Stimulated activated CD4-positive, alpha-beta T cell treated with anti-CD3 and anti-CD28 coated beads, Interleukin-15, amount 100 ng/mL, for 1 hour (primary cell): ENCODE measurements at places on chromosomes 12 and 14.

DNA sequence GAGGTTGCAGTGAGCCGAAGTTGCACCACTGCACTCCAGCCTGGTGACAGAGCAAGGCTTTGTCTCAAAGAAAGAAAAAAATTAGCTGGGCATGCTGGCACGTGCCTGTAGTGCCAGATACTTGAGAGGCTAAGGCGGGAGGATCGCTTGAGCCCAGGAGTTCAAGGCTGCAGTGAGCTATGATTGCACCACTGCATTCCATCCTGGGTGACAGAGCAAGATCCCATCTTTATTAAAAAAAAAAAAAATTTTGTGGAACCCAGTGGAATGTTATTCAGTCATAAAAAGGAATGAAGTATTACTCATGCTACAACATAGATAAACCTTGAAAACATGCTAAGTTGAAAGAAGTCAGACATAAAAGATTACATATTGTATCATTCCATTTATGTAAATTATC, 8.3 kb upstream of the ERBB3 start:
- DNase-seq, result no peak

DNA sequence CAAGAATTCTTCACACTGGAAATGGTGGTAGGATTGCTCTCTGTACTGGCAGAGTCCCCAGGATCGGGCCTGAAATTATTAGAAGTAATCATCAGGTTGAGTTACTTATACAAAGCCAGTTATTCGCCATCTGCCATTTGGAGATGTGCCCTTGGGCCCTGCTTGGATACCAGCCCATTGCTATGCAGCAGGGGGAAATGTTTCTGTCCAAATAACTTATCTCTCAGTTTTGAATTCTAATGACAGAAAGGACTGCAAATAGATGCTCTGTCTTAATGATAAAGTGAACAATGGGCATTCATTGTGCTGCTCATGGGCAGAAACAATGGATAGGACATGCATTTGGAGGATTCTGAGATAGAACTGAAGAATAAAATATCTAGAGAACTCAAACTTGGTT, 139.1 kb upstream of the PELI2 start:
- no peak for DNase-seq

DNA sequence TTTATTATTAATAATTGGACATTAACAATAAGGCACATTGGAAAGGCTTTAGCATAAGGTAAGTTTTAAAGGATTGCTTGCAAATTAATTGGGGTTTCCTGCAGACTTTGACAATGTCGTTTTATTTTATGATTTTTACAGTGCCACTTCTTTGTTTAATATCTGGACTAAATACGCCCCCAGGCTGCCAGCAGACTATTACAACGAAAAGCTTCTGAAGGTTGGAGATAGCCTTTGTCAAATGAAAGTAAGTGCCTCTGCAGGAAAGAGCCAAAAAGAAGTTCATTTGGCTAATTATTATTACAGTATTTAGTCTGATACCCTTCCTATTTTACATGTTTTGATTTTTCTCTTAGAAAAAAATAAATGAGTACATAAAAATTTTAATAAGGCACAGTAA, 11.3 kb downstream of the CFAP54 start:
- no peak for DNase-seq

DNA sequence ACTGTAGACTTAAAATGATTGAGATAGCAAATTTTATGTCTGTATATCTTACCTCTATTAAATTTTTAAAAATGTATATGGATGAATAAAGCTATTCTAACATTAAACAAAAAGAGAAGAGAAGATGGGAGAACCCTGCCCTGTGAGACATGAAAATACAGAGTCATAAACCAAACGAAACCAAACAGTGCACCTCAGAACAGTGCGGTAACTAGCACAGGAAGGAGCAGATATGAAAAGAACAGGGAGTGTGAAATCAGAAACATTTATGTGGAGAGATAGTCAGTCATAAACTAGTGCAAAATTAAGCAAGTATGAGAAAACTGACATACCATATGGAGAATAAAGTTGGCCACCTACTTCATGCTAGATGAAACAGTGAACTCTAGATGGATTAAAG, 135.1 kb downstream of the ERC1 start:
- no peak for DNase-seq

- DNase-seq, result no peak
These were observed 8.6 kb upstream of the ASB2 start for GRCh38 chr14:93984987-93985410.

DNA sequence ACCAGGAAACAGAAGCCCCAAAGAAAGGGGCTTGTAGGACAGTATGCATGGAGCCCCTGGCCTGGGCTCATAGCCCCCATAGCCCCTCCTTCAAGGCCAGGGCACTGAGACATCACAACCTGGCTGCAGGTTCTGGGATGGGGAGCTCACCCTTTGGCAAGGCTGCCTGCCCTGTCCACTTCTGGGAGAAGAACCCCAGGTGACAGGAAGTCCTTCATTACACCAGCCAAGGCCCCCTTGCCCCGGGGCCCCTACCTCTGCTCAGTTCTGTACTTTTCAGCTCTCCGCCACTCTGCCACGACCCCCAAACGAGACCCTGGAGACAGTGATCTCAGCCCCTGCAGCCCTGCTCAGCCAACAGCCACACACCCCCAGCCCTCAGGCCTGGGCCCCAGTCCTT, 223.2 kb upstream of the RTL1 start:
- no peak for DNase-seq

- no peak for DNase-seq
These were observed 48.7 kb upstream of the ABCC9 start for GRCh38 chr12:21989819-21990412.

DNA sequence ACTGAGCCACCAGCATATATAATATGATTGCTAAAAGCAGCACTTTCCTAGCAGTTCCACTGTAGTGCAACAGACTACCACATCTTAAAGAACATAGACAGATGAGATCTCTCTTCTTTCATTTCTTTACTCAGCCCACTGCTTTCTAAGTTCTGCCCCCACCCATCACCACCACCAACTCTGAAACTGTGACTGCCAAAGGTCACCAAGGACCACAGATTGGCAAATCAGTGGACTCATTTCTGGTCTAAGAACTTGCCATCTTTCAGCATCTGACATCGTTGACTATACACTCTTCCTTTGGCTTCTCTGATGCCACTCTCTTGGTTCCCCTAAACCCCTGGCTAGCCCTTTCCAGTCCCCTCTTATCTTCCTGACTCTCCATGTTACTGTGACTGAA, 38.4 kb downstream of the IFNG start:
- no peak for DNase-seq

DNA sequence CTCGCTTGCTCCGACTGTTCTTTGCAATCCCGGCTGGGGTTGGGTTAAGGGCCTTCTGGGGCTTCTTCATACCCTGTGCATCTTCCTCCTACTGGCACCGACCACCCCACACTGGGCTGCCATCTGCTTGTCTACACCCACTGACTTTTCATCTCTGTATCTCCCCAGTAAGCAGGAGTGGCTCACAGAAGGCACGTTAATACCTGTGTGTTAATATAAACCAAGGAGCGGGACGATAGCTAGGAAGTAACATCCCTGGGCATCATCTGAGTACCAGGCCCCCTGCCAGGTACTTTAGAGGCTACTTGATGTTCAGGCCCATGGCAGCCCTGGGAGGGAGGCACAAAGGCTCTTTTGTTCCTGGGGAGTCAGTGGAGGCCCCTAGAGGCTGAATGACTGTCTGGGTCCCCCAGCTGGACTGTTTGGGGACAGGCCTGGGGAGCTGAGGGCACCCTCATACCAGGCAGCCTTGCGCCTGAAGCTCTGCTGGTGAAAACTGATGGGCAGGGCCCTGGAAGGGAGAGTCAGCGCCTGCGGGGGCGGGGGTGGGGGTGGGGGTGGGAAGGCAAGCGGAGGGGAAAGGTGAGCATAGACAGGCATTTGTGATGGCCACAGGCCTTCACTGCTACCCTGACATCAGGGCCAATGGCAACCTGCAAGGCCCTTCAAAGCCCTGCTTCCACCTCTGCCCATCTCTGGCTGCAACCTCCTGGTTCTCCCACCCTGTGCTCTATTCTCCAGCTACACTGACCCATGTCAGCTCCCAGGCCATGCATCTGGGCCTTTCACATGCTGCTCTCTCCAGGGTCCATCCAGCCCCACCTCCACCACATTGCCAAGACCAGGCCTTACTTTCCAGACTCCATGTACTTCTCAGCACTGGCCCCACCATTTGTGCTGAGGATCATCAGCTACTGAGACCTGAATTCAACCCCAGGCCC, 34.2 kb upstream of the DEGS2 start:
- DNase-seq, result no peak

DNA sequence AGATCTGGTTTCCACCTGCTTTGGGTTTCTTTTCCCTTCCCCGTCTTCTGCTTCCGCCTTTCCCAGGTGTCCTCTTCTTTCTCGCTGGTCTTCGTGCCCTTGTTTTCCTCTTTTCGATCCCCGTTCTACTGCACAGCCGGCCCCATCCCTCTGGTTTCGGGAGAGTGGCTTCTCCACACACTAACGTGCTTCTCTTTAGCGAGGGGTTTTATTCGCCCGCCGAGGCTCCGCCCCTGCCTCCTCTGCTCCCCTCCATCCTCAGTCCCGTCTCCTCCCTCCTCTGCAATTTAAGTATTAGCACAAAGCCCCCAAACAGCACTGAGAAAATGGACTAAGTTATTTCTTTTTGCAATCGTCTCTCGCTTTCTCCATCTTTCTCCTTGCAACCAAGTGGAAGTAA, at the start of gene SLC7A8:
Gene SLC7A8, minus strand, starts transcription at position 182 of the 400 bp plus-strand sequence. CDS start 746 bp downstream, outside the sequence.
- no peak for DNase-seq

- DNase-seq, result no peak
These were observed 246.2 kb downstream of the C12orf42 start for GRCh38 chr12:103249607-103250006.

GRCh38 chr12:40745386-40745785, 53.1 kb downstream of the CNTN1 start:
- no peak for DNase-seq

GRCh38 chr12:15858353-15858752, 23.8 kb upstream of the STRAP start:
- DNase-seq, result no peak

GRCh38 chr14:72700338-72701236, 193.3 kb downstream of the DPF3 start:
- no peak for DNase-seq

DNA sequence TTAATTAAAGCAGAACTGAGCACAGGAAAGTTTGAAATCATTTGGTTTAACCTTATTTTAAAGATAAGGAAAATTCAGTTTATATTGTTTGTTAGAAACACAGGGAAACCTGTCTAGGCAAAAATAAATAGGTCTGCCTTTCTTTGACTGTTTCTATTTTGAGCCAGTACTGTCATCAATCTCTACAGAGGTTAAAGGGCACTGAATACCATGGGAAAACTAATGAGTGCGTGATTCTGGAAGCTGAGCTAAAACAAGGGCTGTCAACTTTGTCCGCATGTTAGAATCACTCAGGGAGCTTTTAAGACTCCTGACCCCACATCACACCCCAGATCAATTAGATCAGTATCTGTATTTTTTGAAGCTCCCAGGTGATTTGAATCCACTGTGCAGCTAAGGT, 38.8 kb downstream of the NOPCHAP1 start:
- DNase-seq, result no peak

GRCh38 chr12:127567531-127567930, 699.4 kb upstream of the TMEM132C start:
- no peak for DNase-seq

- DNase-seq, result no peak
These were observed 2.6 kb upstream of the SLC11A2 start for GRCh38 chr12:51028813-51029150.

DNA sequence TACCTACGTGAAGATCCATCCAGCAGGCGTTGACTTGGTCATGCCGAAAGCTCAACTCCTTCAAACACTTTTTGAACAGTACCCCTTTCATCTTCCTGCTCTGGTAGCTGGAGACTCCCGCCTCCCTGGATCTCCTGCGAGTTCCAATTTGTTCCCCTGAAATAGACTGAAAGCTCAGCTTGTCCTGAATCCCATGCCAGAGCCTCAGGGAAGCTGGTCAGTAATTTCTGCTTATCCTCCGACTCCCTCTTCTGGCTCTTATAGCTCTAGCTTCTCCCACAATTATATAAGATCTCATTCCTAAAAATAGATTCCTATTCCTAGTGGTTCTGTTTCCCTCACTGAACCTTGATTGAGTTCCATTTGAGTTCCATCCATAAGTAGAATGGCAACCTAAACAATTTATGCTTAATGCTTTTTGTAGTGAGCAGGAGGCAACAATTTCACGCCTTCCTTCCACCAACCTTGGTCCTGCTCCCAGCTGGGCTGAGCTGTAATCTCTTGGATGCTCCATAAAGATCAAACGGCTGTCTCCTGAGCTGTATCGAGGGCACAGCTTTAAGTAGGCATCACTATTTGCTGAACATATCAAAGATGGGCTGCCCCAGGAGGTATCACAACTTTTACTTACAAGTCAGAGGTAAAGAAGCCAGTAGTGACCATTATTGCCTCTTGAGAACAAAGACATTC, 8.0 kb upstream of the TMEM132C start:
- no peak for DNase-seq

- no peak for DNase-seq
These were observed 47.1 kb downstream of the ATG2B start for GRCh38 chr14:96316087-96316486.

- DNase-seq, result peak; percentile 27
These were observed 1.0 kb upstream of the ERC1 start for GRCh38 chr12:989751-990660.

GRCh38 chr12:84696908-84697540, 215.6 kb downstream of the SLC6A15 start:
- no peak for DNase-seq

GRCh38 chr14:94116701-94117100, 6.2 kb downstream of the IFI27 start:
- DNase-seq, result no peak

- no peak for DNase-seq
These were observed 388.6 kb upstream of the TMPO start for GRCh38 chr12:98126637-98127335.

- DNase-seq, result no peak
These were observed 73.3 kb downstream of the PTHLH start for GRCh38 chr12:27899151-27899661.

GRCh38 chr14:95346266-95346665, 26.6 kb upstream of the CLMN start:
- no peak for DNase-seq

DNA sequence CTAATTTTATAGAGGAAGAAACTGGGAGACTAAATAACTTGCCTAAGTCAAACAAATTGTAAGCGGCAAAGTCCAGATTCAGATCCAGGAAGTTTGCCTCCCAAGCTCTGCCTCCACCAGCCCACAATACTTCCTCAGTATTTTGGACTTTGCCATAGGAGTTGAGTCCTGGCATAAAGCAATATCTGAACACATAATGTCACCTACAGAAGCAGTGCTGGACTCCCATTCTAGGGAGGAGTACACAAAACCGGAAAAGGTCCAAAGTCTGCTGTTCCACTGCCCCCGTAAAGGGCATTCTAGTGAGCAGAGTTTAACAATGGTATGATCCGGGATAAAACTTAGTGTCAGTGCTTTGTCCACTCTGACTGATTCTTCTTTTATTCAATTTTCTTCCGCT, 340.5 kb downstream of the FUT8 start:
- no peak for DNase-seq
